ENCODE measurements at places on chromosomes 11 and 22. TPM values are rescaled to one million over a fixed set of nuclear protein-coding genes. Genes with fewer than 3 reads are reported as not detected.

DNA sequence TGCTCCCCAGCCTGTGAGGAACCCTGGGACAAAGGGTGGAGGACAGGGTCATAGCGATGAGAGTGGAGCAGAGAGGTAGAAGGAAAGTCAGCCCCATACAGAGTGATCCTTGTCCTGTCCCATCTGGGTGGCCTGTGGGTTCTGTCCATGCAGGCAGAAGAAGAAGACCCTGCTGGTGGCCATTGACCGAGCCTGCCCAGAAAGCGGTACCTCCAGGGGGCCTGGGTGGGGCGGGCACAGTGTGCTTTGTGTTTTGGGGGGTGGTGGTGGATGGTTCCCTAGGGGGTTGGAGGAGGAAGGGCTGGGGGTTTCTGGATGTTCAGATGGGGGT lies 7.9 kb downstream of the SIDT2 start:
- H3K27ac ChIP-seq, result no peak overlapping the region
- no peaks in the 10 kb centered on the region for H3K27me3 ChIP-seq
- H3K4me3 ChIP-seq, result no peak overlapping the region
- H3K36me3 ChIP-seq, result no peaks in the 10 kb centered on the region

TENM4 gene
- 7.9 TPM for total RNA-seq

TMEM126B gene
- total RNA-seq, result 50.5 TPM

COA4 gene
- total RNA-seq, result 74.2 TPM

GRCh38 chr22:29071261-29072045 lies 1.4 kb upstream of the KREMEN1 start:
- no peaks in the 10 kb centered on the region for H3K27me3 ChIP-seq
- DNase-seq, result peak; percentile 48
- peak overlapping the region; percentile 52 for H3K27ac ChIP-seq

IGSF22 gene
- total RNA-seq, result 0.66 TPM

GRCh38 chr22:19503869-19504268 lies 20.3 kb downstream of the CLDN5 start:
- no peak overlapping the region for H3K4me3 ChIP-seq
- no peak overlapping the region for H3K27ac ChIP-seq
- DNase-seq, result no peak
- no peaks in the 10 kb centered on the region for H3K4me1 ChIP-seq
- no peaks in the 10 kb centered on the region for H3K27me3 ChIP-seq

GRCh38 chr22:36343070-36343719 lies 44.6 kb downstream of the MYH9 start:
- H3K4me3 ChIP-seq, result no peak overlapping the region
- H3K4me1 ChIP-seq, result peaks cover 25% of the 10 kb centered on the region

DNA sequence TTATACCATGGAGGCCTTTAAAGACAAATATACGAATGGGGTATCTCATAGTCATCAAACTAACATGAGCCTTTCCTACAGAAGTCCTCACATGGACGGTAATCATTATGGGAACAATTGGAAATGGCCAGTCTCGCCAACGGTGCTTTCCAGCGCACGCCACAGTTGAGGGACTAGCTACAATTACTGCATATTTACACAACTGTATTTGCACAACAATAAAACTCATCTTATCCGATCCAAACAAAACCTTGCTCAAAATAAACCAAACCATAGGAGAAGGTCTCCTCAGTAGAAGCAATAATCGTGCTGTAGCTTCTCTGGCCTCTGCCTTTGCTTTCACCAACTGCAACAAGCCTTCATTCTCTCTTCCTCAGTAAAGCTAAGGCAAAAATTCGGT lies 5.9 kb downstream of the CADM1 start:
- H3K4me3 ChIP-seq, result no peak overlapping the region
- H3K36me3 ChIP-seq, result no peaks in the 10 kb centered on the region
- peaks cover 4% of the 10 kb centered on the region for H3K27me3 ChIP-seq

DNA sequence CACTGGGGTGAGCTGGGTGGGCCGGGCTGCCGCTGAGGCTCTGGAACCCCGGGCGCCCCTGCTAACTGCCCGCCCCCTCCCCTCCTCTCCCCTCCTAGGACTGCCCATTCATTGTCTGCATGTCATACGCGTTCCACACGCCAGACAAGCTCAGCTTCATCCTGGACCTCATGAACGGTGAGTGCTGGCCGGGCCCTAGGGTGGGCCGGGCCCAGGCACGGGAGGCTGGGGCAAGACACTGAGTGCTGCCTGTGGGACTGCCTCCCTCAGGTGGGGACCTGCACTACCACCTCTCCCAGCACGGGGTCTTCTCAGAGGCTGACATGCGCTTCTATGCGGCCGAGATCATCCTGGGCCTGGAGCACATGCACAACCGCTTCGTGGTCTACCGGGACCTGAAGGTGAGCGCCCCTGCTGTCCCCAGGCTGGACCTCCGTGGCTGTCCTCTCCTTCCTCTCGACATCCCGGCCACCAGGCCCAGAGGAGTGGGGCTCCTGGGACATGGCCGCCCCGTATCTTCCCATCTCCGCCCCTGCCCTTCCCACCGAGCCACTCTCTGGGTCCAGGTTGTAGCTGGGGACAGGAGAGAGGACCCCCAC lies 7.5 kb upstream of the ANKRD13D start:
- H3K4me3 ChIP-seq, result no peak overlapping the region
- H3K36me3 ChIP-seq, result peaks cover 22% of the 10 kb centered on the region
- H3K4me1 ChIP-seq, result peaks cover 19% of the 10 kb centered on the region
- DNase-seq, result no peak

PRR33 gene
- not detected for total RNA-seq

CHRM1 gene
- total RNA-seq, result not detected

- no peaks in the 10 kb centered on the region for H3K36me3 ChIP-seq
- H3K27ac ChIP-seq, result peak overlapping the region; percentile 69
- DNase-seq, result no peak
- no peak overlapping the region for H3K4me3 ChIP-seq
- H3K27me3 ChIP-seq, result no peaks in the 10 kb centered on the region
Observed at GRCh38 chr11:2389377-2390026, 11.0 kb upstream of the TSSC4 start.

DNA sequence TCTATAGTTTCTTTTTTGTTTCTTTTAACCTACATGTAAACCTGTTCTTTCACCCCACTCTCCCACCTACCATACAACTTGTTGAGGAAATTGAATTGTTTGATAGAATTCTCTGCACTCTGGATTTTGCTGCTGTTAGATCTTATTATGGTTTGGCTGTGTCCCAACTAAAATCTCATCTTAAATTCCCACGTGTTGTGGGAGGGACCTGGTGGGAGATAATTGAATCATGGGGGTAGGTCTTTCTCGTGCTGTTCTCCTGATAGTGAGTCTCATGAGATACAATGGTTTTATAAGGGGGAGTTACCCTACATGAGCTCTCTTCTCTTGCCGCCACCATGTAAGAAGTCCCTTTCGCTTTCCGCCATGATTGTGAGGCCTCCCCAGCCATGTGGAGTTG lies 15.0 kb upstream of the PITPNB start:
- no peak for DNase-seq
- no peak overlapping the region for H3K27ac ChIP-seq
- no peaks in the 10 kb centered on the region for H3K36me3 ChIP-seq
- H3K27me3 ChIP-seq, result no peaks in the 10 kb centered on the region

GRCh38 chr11:83571302-83571701 lies 285.1 kb upstream of the CCDC90B start:
- H3K27ac ChIP-seq, result no peak overlapping the region
- no peak for DNase-seq
- H3K4me3 ChIP-seq, result no peak overlapping the region
- no peaks in the 10 kb centered on the region for H3K36me3 ChIP-seq
- H3K27me3 ChIP-seq, result no peaks in the 10 kb centered on the region

GRCh38 chr22:46815132-46815531 lies 52.7 kb downstream of the TBC1D22A start:
- no peaks in the 10 kb centered on the region for H3K4me1 ChIP-seq
- DNase-seq, result peak; percentile 15
- no peak overlapping the region for H3K4me3 ChIP-seq
- H3K36me3 ChIP-seq, result no peaks in the 10 kb centered on the region
- no peak overlapping the region for H3K27ac ChIP-seq

DNA sequence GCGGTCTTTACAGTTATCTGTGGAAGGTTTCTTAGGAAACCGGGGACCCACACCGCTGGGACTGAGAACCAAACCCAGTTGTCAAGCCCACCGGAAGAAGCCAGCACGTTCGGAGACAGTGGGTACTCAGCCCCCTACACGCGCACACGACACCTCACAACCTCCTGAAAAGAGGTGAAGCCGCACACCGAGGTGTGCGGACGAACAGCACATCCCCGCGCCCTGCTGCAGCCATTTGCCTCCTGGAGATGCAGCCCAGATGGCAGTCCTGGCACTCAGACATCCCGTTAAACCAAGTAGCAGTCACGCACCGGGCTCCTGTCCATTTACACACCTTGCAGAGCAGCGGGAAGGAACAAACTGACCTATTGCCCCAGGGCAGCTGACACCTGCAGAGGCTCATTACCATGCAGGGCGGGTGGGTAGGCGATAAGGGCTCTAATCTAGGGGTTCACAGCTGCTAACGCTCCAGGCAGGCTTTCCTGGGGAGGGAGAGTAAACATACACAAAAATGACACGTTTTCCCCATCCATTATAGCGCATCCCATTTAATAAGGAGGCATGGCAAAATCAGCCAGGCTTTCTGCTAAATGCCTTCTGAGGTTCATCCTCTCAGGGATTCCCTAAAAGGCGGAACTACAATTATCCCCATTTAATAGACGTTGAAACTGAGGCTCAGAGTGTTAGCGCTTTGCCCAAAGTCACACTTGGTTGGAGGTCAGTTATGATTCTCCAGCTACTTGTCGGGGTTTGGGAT lies 864 bp upstream of the EHBP1L1 start:
- no peaks in the 10 kb centered on the region for H3K27me3 ChIP-seq
- peak overlapping the region; percentile 97 for H3K27ac ChIP-seq
- H3K36me3 ChIP-seq, result no peaks in the 10 kb centered on the region
- peaks cover 38% of the 10 kb centered on the region for H3K4me1 ChIP-seq

All from breast epithelium (tissue), 4 donors.